T-helper 2 cell treated with Interferon-gamma antibody and Interleukin-4, amounts not matched to agents 5 μg/mL and 100 μg/mL, for 36 hours (primary cell): ENCODE measurements at places on chromosomes 13 and 19.
A peak's percentile ranks its signal among the peaks of the same experiment; 100 is the strongest.

DNA sequence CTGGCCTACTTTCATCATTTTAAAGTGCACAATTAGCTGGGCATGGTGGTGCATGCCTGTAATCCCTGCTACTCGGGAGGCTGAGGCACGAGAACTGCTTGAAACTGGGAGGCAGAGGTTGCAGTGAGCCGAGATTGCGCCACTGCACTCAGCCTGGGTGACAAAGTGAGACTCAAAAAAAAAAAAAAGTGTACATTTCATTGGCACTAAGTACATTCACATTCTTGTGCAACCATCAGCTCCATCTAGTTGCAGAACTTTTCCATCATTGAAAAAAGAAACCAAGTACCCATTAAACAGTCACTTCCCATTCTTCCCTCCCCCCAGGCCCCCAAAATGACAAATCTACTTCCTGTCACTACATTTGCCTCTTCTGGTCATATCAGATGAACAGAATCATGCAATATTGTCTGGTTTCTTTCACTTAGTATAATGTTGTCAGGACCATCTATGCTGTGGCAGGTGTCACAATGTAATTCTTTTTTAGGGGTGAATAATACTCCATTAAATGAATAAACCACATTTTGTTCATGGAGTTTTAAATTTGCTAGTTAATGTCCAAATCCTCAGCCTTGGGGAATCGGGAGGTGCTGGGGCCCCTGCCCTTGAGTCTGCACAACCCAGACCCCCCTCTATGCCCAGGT, 7.4 kb upstream of the SIGLEC11 start:
- no peaks in the 10 kb centered on the region for H3K36me3 ChIP-seq
- no peak overlapping the region for H3K4me3 ChIP-seq
- H3K27me3 ChIP-seq: no peaks in the 10 kb centered on the region
- H3K4me1 ChIP-seq: no peaks in the 10 kb centered on the region

GRCh38 chr19:5479958-5480357, 24.7 kb downstream of the ZNRF4 start:
- H3K4me3 ChIP-seq: no peak overlapping the region
- no peak for DNase-seq
- H3K27ac ChIP-seq: no peak overlapping the region
- H3K36me3 ChIP-seq: no peaks in the 10 kb centered on the region
- H3K27me3 ChIP-seq: peaks cover 4% of the 10 kb centered on the region

DNA sequence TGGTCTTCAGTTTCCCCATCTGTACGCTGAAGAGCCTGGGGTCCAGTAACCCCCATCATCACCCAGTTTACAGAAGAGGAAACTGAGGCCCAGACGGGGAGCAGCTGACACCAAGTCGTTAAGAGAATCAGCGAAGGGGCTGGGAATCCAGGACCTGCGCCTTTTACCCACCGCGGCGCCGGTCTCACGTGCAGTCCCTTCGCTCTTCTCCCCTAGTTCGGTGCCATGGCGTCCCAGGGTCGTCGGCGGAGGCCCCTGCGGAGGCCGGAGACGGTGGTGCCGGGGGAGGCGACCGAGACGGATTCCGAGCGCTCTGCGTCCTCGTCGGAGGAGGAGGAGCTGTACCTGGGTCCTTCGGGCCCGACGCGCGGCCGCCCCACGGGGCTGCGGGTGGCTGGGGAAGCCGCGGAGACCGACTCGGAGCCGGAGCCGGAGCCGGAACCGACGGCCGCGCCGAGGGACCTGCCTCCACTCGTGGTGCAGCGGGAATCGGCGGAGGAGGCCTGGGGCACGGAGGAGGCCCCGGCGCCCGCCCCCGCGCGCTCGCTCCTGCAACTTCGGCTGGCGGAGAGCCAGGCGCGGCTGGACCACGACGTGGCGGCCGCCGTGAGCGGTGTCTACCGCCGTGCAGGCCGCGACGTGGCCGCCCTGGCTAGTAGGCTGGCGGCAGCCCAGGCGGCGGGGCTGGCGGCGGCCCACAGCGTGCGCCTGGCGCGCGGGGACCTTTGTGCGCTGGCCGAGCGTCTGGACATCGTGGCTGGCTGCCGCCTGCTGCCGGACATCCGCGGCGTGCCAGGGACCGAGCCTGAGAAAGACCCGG, 698 bp downstream of the BLOC1S3 start:
- H3K27me3 ChIP-seq: no peaks in the 10 kb centered on the region
- H3K4me3 ChIP-seq: peak overlapping the region; percentile 95
- H3K36me3 ChIP-seq: peaks cover 15% of the 10 kb centered on the region
- peak overlapping the region; percentile 98 for H3K27ac ChIP-seq

DNA sequence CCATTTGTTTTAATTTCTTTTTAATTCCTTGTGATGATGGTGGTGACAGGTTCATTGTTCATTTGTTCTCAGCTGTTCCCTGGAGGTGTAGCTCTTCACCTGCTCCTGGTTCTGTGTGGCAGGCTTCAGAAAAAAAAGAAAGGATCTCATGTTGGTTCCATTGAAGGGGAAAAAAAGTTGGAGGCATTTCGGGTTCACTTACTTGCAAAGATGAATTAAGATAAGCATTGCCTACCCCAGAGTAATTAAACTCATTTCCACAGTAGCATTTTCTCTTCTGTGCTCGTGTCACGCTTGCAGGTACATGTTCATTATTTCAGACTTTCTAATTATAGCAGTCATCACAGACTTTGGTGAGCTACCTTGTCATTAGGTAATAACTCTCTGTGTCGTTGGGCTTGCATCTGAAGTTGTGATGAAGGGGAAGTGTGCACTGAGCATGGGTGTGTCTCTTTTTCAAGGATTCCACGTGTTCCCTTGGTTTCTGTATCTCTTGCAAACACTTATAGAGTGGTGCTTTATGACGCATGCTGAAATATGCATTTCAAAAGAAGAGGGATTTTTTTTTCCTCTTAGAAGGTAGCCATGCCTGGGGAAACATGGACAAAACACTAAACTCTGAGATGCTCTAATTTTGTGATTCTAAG, 69.1 kb downstream of the MTUS2 start:
- no peaks in the 10 kb centered on the region for H3K27me3 ChIP-seq
- H3K36me3 ChIP-seq: no peaks in the 10 kb centered on the region
- H3K4me1 ChIP-seq: no peaks in the 10 kb centered on the region
- H3K27ac ChIP-seq: no peak overlapping the region
- H3K4me3 ChIP-seq: no peak overlapping the region

- DNase-seq: no peak
- peaks cover 8% of the 10 kb centered on the region for H3K27me3 ChIP-seq
- H3K4me3 ChIP-seq: no peak overlapping the region
- H3K27ac ChIP-seq: no peak overlapping the region
- H3K36me3 ChIP-seq: no peaks in the 10 kb centered on the region
Measured at GRCh38 chr13:29474991-29475390, 120.5 kb downstream of the SLC7A1 start.

DNA sequence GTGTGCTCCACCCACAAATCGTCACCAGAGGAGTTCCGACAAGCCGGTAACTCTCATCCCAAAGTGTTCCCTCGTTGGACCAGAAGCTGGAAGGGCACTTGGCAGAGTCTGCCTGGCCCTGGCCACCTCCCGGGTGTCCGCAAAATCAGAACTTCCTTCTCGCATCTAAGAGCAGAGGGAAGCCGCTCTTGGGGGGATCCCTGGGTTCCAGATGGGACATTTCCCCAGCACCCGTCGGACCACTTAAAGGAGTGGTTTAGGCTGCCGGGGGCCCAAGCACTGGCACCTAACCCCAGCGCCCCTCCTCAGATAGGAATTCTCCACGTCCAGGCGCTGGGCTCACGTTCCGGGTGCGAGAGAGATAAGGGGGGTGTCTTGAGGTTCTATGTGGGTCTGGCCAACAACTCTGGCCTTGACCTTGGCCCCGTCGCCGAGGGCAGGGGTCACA, 857 bp upstream of the MAP2K7 start:
- peak overlapping the region; percentile 88 for H3K4me3 ChIP-seq
- H3K36me3 ChIP-seq: peaks cover 12% of the 10 kb centered on the region
- H3K27ac ChIP-seq: peak overlapping the region; percentile 92
- H3K4me1 ChIP-seq: peaks cover 22% of the 10 kb centered on the region
- DNase-seq: no peak

- no peak overlapping the region for H3K4me3 ChIP-seq
- H3K27ac ChIP-seq: no peak overlapping the region
Measured at GRCh38 chr13:42073683-42074082, 25.2 kb downstream of the DGKH start.

- no peaks in the 10 kb centered on the region for H3K4me1 ChIP-seq
- no peaks in the 10 kb centered on the region for H3K36me3 ChIP-seq
- H3K4me3 ChIP-seq: no peak overlapping the region
- no peaks in the 10 kb centered on the region for H3K27me3 ChIP-seq
- H3K27ac ChIP-seq: no peak overlapping the region
Measured at GRCh38 chr13:111790621-111791020, 276.3 kb upstream of the SOX1 start.

GRCh38 chr19:29293292-29293691, 80.3 kb upstream of the UQCRFS1 start:
- H3K4me3 ChIP-seq: no peak overlapping the region
- no peak overlapping the region for H3K27ac ChIP-seq
- no peaks in the 10 kb centered on the region for H3K36me3 ChIP-seq

DNA sequence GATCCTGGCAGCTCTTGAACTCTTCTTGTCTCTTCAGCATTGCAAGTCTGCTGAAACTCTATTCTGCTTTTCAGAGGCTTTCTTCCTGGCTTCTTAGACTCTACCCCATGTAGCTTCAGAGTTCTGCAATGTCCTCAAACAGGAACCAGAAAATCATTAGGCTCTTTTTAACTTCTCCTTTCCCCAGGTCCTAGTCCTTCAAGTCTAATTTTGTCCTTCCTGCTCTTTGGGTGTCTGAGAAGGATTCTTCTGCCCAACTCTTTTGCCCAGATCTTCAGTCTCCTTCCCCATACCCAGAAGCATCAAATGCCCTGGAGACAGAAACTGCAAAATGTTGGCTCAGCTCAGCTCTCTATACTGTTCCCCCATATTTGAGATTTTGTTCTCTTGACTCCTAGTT, 50.0 kb upstream of the CALM3 start:
- no peaks in the 10 kb centered on the region for H3K36me3 ChIP-seq
- no peak overlapping the region for H3K4me3 ChIP-seq

- H3K36me3 ChIP-seq: no peaks in the 10 kb centered on the region
- no peak for DNase-seq
- H3K27ac ChIP-seq: no peak overlapping the region
Measured at GRCh38 chr19:48947258-48947542, 7.5 kb upstream of the BAX start.
